HT1080 (cell line): ENCODE measurements at places on chromosomes 11 and 22.
A peak's percentile ranks its signal among the peaks of the same experiment; 100 is the strongest.

DNA sequence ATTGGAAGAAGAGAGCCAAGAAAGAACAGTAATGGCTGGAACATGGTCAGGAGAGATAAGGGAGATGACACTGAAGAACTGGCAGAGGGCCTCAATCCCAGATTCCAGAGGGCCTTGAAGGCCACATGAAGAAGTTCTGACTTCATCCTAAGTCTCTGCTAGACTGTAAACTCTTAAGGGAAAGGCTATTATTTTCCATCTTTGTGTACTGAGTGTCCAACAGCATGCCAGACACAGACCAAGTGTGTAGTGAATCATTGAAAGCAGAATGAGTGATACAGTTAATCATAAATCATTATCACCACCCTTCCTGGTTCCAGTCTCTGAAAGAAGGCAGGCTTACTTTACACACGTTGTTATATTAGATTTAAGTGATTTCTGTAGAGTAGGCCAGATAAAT, 185.3 kb upstream of the C11orf87 start:
- DNase-seq: no peak

DNA sequence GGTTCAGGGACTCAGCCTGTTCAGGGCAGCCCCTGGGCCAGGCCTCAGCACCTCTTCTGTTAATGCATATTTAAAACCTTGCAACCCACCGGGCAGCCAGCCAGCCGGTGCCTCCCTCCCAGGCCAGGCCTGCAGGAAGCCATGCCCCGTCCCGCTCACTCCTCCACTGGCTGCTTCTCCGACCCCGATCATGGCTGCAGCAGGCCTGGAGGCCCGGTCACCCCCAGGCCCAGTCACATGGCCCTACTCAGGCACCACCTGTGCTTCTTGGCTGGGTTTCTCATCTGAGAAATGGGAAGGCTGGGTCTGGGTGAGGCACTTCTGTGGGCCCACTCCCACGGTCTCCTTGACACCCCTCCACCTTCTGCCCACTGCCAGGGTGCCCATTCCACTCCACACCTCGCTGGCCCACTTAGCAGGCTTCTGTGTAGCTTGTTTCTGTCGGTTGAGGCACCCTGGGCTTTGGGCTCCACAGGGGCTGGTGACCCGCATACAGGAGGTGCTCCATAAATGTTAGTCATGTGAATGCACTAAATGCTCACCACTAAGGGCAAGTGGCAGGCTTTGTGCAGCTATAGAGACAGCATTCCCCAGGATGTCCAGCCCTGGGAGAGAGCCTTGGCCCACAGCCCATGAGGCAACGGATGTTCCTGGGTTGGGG, 11.4 kb downstream of the RTN4R start:
- no peak for DNase-seq

- peak; percentile 94 for DNase-seq
Observed at GRCh38 chr11:506238-506994, 626 bp downstream of the RNH1 start.

DNA sequence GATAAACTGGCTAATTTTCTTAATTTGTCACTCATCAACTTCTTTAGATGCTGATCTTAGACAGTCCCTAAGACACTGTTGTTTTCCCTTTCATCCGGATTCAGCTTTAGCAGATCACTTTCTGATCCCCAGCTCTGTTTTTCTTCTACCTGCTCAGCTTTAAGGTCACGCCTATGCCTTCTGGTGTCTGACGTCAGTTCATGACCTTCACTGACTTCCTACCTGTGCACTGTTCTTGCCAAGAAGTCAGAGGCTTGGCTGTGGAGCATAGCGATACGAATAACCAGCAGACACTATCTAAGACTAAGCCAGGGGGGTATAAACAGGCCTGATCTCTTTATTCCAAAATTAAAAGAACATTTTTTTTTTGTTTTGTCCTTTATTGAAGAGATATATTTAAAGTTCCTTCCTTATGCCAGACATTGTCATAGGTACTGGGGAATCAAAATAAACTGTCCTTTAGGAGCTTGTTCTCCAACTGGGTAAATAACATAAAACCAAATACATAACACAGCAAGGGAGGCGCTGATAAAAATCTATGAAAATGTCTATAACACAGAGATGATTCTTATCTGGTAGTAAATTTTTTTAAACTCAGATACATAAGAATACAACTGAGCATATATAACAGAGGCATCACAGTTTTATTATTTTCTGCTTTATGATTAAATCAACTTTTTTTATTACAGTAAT, 352.2 kb upstream of the CTSC start:
- no peak for DNase-seq

GRCh38 chr11:72223615-72224563, 678 bp upstream of the INPPL1 start:
- peak; percentile 52 for DNase-seq

DNA sequence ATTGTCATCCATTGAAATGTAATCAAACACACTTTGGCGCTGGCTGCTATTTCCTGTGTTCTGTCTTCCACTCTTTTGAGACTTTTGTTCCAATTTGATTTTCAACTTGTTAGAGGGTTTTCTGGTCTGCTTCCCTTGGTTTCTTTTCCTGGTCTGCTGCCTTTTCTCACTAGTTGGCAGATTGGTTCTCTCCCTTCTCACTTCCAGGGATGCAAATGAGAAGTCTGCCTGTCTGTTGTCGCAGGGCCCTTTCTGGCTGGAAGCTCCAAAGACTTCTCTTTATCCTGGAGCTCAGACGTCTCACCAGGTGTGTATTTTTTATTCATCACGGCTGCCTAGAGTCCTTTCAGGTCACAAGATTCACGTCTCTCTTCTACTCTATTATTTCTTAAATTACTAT, 84.0 kb downstream of the RPS6KA4 start:
- DNase-seq: no peak

DNA sequence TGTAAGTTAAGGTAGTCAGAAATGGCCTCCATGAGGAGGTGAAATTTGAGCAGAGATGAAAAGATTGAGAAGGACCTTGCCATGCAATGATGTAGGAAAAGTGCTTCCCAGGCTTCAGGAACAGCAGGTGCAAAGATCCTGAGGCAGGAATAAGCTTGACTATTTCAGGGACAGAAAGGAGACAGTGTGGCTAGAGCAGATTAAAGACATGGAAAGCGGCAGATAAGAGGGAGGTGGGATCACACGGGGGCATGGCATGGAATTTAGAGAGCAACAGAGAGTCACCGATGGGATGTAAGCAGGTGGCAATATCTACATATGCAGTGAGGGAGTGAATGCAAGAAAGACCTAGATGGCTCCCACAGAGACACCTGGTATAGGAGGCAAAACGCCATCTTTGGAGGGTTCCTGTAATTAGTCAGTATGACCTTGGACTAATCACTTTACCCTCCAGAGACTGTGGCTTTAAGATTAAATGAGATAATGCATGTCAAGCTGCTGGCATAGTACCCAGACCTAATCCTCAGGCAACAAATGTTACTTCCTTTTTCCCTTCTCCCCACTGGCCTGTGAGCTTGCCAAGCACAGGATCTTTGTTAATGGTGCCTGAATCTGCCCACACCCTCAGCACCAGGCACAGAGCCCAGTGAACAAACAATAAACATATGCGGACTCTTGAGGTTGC, 24.6 kb upstream of the ACER3 start:
- peak; percentile 33 for DNase-seq

- no peak for DNase-seq
Observed at GRCh38 chr11:10639350-10639749, 54.2 kb downstream of the IRAG1 start.

DNA sequence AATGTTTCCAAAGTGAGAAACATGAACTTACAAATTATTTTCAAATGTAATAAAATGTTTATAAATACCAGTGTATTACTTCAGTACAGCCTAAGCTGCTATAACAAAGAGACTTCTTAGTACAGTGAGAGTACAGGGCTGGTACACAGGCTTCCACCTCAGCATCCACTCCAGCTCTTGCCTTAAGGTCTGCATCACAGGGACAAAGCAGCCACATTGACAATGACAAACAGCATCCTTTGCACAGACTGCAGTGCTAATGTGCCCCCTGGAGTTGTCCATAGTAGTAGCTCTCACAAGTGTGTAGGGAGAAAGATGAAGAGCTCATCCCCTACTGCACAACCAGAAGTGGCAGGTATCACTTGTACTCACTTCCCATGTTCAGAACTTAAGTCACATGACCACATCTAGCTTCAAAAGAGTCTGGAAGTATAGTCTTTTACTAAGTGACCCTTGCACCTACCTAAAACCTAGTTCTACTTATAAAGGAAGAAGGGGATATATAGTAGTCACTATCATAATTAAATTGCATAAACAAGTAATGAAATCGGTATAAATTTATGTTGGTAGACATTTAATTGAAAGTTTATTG, 10.7 kb upstream of the LIPT2 start:
- no peak for DNase-seq

- no peak for DNase-seq
Observed at GRCh38 chr11:1163321-1163910, 5.7 kb downstream of the MUC5AC start.

GRCh38 chr11:2531277-2531986, 86.6 kb downstream of the KCNQ1 start:
- DNase-seq: peak; percentile 54

- DNase-seq: no peak
Observed at GRCh38 chr22:25955323-25955722, 213.3 kb downstream of the MYO18B start.

GRCh38 chr22:42074132-42074811, at the start of gene PHETA2:
TSS of gene PHETA2 (plus strand) at chr22:42074248. CDS start at chr22:42077294, 3,046 bp downstream.
- DNase-seq: no peak
